ENCODE measurements at places on chromosomes 1 and 21.

- DNase-seq: no peak
Measured at GRCh38 chr1:157540160-157540748, 12.1 kb downstream of the FCRL5 start.

DNA sequence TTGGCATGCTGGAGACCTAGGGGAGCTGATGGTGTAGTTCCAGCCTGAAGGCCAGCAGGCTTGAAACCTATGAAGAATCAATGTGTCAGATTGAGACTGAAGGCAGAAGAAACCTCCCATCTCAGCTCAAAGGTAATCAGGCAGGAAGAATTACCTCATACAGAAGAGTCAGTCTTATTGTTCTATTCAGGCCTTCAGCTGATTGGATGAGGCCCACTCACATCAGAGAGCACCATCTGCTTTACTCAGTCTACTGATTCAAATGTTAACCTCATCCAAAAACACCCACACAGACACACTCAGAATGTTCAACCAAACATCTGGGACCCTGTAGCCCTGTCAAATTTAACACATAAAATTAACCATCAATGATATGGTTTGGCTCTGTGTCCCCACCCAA, 13.7 kb upstream of the CCN1 start:
- no peak for DNase-seq

GRCh38 chr1:183319051-183319450, 99.1 kb downstream of the NMNAT2 start:
- no peak for DNase-seq

GRCh38 chr1:44297695-44298400, 57.2 kb downstream of the ERI3 start:
- no peak for DNase-seq

DNA sequence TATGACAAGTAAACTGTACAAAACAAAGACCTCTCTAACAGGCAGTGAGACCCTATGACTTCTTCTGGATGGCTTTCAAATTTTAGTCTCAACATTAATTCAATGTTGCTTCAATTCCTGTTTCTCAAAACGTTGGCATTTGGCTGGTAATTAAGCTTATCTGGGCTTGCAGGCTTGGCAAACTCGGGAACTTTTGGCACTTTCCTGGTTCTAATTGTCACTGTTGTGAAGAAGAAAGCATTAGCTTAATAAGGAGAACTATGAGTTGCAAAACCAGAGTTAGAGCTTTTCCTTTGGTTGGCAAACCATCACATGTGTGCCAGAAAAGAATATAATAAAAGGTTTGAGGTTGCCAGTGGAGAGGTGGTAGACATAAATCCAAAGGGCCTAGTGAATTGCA, 698.3 kb downstream of the LRRIQ3 start:
- no peak for DNase-seq

GRCh38 chr21:40433538-40433937, 413.4 kb downstream of the DSCAM start:
- DNase-seq: no peak

- DNase-seq: no peak
Measured at GRCh38 chr21:36701756-36702621, 3.1 kb downstream of the SIM2 start.

- no peak for DNase-seq
Measured at GRCh38 chr1:179955287-179955680, 674 bp downstream of the CEP350 start.

- DNase-seq: no peak
Measured at GRCh38 chr1:41541592-41541952, 57.1 kb upstream of the EDN2 start.

DNA sequence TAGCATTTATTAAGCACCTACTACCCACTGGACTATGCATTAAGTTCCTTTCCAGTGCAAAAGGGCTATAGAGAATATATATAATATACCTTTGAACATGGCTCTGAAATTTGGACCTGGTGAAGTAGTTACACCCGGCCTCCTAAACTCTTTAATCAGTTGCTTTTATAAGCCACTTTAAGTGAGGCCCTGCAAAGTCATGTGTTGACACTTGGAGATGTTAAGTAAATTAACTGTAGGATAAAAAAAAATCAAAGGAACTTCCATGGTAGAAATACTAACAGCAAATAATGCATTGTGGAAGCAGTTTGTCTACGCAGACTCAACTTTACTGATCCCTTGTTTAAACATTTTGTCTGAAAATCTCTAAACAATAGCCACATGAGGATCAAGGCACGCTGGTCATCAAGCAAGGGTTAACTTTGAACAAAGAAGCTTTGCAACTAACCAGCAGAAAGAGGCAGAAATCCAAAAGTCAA, 283.9 kb downstream of the VAV3 start:
- no peak for DNase-seq

DNA sequence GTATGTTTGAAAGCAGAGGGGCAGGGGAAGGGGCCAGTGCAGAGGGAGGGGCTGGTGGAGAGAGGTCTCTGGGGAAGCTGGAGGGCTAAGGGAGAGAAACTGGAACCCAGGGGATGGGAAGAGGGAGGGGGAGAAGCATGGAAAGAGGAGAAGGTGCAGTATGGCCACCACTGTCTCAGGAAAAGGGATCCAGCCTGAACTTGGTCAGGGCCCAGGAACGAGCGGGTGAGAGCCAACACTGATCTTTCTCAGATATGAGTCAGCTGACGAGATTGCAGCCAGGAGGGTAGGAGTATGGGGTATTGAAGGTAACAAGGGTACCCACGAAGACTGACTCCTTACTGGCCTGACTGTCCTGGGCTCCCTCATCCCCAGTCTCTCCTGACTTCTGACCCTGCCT, 18.0 kb downstream of the TIE1 start:
- DNase-seq: no peak

DNA sequence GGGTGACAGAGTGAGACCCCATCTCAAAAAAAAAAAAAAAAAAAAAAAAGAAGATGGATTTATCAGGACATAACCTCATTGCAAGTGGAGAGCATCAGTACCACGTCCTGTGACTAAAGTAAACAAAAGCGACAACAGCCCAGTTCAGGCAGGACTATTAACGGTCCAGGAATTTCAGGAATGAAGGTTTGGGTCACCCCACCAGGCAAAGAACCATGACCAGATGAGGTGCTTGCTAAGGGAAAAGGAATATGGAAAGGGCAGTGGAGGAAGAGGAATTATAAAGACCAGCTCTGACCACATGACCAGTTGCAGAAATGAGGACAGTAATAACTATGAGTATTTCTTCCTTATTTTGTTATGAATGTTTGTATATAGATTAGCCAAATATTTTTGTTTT, 35.4 kb upstream of the EIF4G3 start:
- no peak for DNase-seq

- no peak for DNase-seq
Measured at GRCh38 chr1:7469255-7469938, 301.7 kb upstream of the VAMP3 start.

GRCh38 chr1:32798679-32799416, 18.3 kb downstream of the YARS1 start:
- peak; percentile 68 for DNase-seq

DNA sequence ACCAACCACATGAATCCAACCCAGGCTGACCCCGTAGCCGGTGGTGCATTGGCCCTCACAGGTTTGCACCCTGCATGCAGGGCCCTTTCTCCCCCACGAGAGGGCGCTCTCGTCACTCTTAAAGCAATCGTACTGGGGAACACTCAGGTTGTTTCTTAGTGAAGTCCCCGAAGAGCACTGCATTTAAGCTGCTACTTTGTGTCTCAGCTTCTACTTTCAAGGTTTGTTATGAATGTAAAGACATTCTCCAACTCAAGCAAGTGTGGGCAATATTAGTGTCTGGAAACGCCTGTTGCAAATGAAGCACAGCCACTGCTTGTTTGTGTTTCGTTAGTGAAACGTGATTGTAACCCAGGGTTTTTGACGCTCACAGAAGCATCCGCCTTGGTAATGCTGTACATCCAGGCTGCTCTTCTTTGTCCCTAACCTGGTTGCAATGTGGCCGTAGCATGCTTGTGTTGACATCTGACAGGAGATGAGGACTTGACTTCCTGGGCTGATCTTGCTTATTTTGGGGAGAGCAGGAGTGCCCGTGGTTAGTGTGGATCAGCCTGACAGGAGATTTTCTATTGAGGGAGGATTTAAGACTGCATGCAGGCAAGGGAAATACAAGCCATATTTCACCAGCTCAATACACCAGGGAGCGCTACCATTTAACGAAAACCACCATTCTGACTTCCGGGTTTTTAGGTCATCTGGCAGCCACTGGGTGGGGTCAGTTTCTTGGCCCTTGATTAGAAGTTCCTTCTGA, 79.8 kb downstream of the ST6GALNAC3 start:
- peak; percentile 70 for DNase-seq

DNA sequence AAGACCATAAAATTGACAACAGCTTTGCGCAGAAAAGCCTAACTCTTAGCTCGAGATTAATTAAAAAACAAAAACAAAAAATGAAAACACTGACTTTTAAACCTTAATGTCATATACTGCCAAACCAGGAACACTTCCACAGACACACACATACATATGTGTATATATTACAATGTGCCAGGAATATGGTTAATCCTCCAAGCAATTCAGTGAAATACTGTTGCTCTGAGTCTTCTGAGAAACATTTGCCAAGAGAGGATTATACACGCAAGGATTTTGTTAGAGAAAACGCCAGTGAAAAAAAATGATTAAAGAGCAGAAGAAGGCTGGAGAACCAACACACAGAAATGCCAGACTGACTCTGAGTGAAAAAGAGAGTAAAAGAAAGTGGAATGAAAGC, 116.7 kb upstream of the CHRM3 start:
- DNase-seq: no peak

GRCh38 chr21:42913476-42913875, 12.0 kb downstream of the ERVH48-1 start:
- DNase-seq: no peak

- DNase-seq: no peak
Measured at GRCh38 chr1:171674431-171675405, 22.2 kb upstream of the MYOC start.

DNA sequence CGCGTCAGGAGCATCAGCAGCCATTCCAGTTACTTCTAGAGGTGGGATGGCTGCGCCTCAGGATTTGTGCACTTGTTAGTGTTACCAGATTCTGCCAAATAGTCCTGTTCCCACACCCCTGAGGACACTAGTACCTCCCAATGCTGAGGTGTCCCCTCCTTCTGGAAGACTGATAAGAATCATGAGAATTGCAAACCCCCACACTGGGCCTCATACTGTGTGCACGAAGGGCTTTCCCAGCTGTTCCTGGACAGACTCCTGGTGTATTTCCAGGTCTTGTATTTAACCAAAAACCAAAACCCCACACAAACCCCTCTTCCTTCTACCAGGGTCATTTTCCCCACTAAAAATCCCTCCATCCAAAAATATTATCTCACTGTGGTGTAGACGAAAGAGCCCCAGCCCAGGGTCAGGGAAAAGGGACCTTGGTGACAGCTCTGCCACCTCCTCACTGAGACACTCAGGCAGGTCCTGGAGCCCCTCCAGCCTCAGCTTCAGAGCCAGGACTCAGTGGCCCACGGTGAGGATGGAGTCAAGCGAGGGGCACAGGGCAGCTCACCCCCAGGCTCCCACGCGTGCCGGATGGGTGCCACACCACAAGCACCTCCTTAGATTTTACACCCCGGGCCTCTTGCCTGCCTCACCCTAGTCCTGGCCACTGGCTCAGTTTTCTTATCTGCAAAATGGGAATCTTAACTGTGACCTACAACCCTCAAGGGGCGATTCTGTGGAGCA, 131.4 kb upstream of the RUNX3 start:
- no peak for DNase-seq

DNA sequence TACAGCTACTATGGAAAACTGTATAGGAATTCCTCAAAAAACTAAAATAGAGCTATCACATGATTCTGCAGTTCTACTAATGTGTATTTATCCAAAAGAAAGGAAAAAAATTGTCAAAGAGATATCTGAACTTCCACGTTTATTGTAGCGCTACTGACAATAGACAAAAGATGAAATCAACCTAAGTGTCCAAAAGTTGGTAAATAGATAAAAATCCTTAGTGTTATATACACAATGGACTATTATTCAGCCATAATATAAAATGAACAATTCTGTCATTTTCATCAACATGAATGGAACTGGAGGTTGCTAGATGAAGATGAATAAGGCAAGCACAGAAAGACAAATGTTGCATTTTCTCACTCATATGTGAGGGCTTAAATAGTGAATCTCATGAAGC, 1492.1 kb downstream of the MRPL39 start:
- DNase-seq: no peak

DNA sequence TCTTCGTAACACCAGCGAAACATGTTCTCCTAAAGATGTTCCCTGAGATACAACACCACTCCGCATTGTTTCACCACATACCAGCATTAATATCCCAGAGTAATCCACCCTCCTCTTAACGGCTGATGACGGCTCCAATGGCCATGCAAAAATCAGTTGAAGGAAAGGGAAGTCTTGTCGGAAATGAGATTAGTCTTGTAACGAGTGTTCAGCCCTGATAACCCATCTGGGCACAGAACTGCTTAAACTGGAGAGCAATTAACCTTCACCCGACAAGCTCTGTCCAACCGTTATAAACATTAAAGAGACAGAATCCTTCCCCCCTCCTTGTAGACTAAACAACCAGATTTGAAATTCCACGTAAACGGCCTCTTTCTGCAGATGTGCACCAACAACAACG, 21.9 kb downstream of the ERG start:
- DNase-seq: no peak

- no peak for DNase-seq
Measured at GRCh38 chr1:168091720-168092550, 44.8 kb downstream of the GPR161 start.

DNA sequence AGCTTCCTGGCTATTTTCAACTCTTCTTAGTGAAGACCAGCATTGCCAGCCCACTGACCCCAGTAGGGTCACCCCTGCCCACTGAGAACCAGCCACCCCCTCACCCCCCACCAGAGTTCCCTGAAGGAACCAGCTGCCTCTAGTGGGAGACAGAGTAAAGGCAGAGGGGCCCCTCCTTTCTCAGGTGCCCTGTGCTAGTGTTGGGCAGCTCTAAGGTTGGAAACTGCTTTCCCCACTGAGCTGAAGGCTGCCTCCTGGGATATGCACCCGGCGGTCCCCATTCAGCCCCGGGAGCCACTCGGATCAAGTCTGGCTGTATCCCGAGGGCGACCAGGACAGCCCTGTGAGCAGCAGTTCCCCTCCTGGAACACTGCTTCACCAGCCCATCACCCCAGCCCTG, 111.0 kb downstream of the PGBD5 start:
- no peak for DNase-seq

- no peak for DNase-seq
Measured at GRCh38 chr1:165288350-165289120, 68.0 kb downstream of the LMX1A start.

DNA sequence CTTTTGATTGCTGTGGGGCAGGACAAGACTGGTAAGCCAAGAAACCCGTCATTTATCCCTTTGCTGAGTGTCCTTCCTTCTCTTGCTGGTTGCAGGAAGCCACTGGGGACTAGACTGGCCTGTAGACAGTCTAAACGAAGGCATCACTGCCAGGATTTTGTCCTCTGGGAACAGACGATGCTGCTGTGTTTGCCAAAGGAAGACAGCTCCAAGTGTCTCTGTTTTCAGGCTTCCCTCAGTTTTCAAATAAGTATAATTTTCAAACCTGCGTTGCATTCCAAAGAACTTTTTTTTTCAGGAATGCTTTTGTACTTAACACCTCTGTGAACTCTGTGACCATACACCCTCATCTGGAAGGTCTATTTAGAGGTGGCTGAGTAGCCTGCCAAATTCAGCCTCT, 269.4 kb downstream of the HLX start:
- no peak for DNase-seq
